Cardiac septum (tissue), 1 donor: ENCODE measurements at places on chromosomes 3 and 15.

GRCh38 chr3:52248816-52249547, 3.4 kb downstream of the PPM1M start:
- no peak for DNase-seq

GRCh38 chr3:16369885-16370284, 104.9 kb downstream of the OXNAD1 start:
- no peak for DNase-seq

DNA sequence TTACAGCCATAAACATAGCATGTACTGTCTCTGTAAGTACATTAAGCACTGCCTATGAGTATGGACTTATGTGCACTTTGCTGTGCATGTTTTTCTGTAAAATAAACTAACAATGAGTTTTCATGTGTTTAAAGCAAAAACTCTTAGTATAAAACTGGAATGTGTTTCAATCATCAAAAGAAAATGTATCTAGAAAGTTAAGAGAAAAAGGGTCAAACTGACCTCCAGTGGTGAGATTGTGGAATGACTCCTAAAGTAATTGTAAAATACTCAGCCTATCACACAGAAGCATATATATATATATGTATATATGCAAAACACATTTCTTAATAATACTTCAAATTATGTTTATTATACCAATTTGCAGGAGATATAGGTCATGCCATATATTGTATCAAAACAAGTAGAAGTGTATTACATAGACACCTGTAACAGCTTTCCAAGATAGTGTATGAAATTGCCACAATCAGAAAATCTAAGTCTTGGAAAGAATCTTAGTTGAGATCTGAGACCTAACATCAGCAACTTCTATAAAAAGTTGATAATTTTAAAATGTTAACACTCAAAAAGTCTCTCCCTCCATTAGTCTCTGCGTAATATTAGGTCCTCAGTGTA, 199.6 kb downstream of the FMN1 start:
- DNase-seq: no peak

DNA sequence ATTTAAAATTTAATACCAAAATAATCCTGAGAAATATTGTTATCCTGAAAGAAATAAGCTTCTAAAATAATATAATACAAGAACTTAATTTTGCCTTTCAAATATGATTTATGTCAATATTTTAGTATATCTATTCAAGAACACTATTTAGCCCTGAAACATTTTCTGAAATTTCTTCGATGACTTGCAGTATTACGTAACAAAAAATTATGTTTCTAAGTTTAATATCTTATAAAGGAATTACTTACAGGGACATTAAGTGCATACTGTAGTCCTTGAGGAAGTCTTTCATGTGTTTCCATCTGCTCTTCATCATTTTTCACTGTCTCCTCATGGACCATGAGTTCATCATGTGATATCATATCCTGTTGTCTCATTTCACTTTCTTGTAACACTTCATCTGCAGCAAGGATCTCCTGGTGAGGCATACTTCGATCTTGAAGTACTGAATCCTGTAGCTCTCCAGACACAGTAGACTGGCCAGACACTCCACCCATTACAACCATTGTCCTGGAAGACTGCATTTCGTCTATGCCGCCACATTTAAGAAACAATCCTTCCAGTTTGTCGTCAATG, 62.0 kb downstream of the ZNF148 start:
- no peak for DNase-seq

GRCh38 chr15:33675246-33675645, 293.1 kb upstream of the CHRM5 start:
- no peak for DNase-seq

DNA sequence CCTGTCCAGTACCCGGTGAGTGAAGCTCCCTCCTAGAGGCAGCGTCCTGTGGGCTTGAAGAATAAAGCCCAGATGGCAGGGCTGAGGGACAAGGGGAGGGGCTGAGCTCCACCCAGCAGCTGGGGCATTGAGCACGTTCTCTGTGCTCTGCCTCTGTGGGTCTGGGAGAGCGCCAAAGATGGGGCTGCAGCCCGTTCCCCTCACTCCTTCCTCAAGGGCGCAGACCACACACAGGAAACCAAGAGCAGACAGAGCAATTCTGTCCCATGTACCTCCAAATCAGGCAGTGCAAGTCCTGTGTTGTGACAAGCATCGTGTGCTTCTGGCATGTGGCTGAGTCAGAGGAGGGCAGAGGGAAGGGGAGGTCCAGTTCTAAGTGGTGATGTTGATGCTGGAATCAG, 15.7 kb upstream of the KIF23 start:
- DNase-seq: no peak

DNA sequence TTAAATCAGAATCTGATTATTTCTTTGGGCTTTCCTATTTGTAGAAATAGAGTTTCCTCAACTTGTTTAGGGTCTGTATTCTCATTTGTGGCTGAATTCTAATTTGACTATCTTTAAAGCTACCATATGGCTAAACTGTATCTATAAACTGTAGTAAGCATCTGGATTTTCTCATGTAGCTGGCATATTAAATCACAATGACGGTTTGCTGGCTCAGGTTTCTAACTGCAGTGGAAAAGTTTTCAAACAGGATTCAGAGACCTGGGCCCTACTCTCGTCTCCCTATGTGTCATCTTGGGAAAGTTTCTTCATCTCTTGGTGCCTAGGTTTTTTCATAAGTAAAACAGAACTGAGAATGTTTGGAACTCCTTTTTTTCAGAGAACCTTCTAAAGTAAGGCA, 68.3 kb downstream of the GALK2 start:
- DNase-seq: no peak

- DNase-seq: no peak
Measured at GRCh38 chr15:69562564-69562963, 109.9 kb downstream of the RPLP1 start.

DNA sequence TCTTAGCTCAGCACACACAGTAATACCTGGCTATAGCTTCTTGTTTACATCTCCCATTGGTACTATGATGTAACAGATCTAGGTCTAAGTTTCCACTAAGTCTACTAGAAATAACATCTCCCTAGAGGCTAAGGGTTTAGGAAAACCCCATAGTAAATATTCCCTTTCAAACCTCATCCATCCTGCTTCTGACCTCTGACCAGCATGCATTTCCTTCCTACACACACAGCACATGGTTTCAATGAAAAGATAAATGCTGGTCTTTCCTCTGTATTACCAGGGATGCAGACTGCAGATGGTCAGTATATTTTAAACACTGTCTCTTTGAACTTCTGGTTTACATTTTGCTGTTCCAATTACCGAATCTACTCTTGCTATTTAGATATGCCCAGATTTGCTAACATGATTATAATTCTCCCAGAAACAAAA, 96.6 kb downstream of the EFL1 start:
- no peak for DNase-seq

GRCh38 chr3:127709320-127710060, 36.7 kb downstream of the ABTB1 start:
- DNase-seq: peak; percentile 54

GRCh38 chr3:136733317-136733833, 18.8 kb downstream of the STAG1 start:
- DNase-seq: no peak

GRCh38 chr15:39016706-39017105, 452.1 kb upstream of the RASGRP1 start:
- no peak for DNase-seq

GRCh38 chr15:41881550-41881919, 12.3 kb downstream of the SPTBN5 start:
- no peak for DNase-seq

GRCh38 chr3:15198686-15199085, 7.4 kb upstream of the CAPN7 start:
- no peak for DNase-seq

- DNase-seq: peak; percentile 54
Measured at GRCh38 chr3:127410137-127410488, 122.3 kb upstream of the PRR20G start.

DNA sequence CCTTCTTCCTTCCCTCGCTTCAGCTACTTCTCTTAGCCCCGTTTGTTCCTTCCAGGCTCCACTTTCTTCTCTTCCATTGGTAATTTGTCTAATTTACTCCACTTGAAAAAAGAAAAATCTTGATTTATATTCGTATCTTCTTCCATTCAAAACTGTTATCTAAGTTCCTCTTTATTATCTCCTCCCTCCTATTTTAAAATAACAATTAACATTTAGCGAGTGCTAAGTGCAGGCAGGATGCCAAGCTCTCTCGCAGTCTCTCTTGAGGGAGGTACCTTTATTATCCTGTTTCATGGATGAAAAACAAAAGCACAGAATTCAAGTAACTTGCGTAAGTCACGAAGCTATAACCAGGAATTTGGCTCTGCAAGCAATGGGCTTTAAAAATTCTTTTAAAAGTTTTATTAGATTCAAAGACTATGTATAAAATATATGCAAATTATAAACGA, 418.9 kb upstream of the NAALADL2 start:
- no peak for DNase-seq

GRCh38 chr3:23949784-23950183, 4.7 kb downstream of the NR1D2 start:
- no peak for DNase-seq

DNA sequence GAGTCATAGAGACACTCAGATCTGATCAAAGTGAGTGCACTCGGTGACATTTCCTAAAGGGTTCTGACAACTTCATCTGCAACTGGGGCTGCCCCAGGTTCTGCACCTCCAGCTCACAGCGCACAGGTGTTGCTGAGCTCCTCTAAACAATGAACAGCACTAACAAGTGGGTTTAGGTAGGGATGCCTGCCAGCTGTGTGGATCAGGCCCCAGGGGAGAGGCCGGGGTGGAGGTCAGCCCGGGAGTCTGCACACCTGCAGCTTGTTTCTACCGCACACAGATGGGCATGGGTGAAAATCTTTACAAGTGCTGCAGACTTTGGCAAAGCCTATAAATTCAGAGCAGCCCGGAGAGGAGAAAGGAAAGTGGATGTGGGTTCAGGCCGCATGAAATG, 355 bp downstream of the FBXW12 start:
- no peak for DNase-seq

DNA sequence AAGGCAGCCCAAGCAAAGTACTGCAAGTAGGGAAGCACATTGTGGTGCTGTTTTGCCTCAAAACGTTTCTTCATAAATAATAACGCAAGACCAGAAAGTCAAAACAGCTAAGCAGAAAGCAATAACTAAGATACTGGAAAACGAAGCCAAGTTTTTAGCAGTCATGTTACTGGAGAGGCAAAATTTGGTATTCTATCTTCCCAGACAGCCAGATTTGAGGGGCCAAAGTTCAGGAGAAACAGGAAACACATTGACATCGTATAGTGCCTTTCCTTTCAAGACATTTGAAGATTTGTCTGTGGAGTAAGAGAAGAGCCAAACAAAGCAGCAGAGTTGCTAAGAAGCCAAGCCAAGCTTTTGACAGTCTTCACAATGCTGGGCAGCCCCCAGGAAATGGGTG, 843.6 kb upstream of the NECTIN3 start:
- no peak for DNase-seq

DNA sequence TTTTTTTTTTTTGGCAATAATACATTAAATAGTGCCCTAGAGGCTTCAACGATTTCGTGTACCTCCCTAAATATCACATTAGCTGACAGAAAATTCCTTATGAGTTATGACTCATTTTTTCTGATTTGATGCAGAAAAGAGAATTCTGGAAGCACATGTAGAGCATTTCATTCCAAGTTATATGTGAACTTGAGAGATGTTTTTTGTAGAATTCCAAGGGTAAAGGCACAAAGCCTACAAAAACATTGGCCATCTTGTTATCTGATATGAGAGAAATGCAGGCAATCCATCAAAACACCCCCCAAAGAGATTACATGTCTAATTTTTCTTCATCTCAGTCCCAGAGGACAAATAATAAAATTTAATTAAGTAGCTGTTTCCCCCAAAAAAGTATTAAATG, 6.7 kb upstream of the PFN2 start:
- DNase-seq: no peak

- DNase-seq: no peak
Measured at GRCh38 chr3:179825527-179826246, 172.8 kb downstream of the USP13 start.

DNA sequence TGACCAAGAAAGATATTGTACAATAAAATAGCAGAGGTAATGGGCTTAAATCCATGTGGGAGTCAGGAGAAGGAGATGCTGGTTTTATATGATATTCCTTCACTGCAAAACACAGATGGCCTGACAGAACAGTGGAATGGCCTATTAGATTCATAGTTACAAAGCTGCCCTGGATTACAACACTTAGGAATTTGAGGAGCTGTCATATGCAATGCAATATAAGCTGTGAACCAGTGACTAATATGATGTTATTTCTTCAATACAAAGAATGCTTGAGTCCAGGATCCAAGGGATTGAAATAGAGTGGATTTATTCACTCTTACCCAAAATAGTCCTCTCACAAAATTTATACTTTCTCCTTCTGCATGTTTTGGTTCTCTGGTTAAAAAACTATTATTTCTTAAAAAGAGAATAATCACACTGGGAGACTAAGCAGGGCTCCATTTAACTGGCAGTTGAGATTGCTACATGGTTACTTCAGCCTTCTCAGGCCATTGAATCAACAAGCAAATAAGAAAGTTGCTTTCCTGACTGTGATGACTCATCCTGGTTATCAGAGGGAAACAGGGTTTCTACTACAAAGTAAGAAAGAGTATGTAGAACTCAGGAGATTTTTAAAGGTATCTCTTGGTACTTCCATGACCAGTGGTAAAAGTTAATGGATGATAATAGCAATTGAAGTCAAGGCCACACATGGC, 79.8 kb upstream of the ZPLD1 start:
- DNase-seq: no peak

DNA sequence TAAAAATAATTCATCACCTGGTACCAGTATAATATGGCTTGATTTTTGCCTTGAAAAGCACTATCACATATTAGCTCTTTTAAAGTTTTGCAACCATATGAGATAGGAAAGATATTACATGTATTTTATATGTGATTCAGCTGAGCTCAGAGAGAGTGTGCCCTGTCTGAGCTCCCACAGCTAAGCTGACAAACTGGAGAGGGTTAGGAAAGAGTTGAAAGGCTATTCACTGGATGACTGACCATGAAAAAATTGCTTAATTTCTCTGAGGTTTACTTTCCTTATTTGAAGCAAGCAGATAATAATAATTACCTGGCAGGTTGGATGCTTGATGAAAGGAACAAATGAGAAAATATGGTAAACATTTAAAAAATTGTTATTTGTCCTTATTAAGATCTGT, 97.4 kb upstream of the CCDC80 start:
- no peak for DNase-seq

GRCh38 chr3:103112273-103112672, 677.5 kb downstream of the ZPLD1 start:
- no peak for DNase-seq

- DNase-seq: peak; percentile 79
Measured at GRCh38 chr3:141876891-141877621, 613 bp downstream of the ATP1B3 start.

GRCh38 chr15:85639752-85640381, 154.9 kb downstream of the KLHL25 start:
- DNase-seq: no peak

GRCh38 chr15:56215769-56216168, 27.9 kb downstream of the RFX7 start:
- DNase-seq: no peak

DNA sequence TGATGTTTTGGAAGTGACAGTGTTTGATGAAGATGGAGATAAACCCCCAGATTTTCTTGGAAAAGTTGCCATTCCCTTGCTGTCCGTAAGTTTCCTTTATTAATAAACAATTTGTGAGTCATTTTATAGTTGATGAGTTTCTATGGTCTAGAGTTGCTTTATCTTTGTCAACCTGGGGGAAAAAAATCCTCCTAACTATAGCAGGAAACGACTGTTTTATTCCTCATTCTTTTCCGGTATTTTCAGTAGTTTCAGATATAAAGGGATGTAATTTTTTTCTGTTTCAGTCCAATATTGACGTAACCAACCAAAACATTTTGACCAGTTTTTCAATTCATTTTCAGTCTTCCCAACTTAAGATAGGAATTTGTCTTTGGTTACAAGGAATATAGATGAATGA, 154.1 kb downstream of the MCTP2 start:
- DNase-seq: no peak
